ENCODE measurements at places on chromosomes 1 and 21. TPM values are rescaled to one million over a fixed set of nuclear protein-coding genes. Genes with fewer than 3 reads are reported as not detected.

DNA sequence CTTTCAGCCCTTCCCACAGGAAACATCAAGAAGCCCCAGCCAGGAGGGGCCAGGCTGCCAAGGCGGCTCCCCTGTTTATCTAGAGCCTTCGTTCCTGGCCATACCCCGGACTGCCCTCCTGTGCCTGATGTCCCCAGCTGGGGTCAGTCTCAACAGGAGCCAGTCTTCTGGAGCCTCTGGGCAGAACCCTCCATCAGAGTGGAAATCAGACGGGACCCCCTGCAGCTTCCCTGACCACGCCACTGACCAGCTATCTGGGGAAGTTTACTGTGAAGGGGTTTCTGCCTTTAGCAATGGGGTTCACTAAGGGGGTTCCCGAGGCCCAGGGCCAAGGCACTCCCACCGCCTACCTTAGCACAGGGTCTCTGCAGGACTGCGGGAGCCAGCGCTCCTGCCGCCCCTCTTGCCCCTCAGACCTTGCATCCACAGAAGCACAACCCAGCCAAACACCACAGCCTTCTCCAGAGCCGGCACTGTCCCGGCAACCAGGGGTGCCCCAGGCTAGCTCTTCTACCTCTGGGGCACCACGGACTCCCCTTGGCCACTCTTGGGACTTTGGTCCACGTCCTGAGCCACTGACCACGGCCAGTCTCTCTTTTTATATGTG, 3.5 kb upstream of the MTFR1L start:
- DNase-seq = no peak

- DNase-seq = no peak
Measured at GRCh38 chr1:216119600-216119999, 303.6 kb downstream of the USH2A start.

DNA sequence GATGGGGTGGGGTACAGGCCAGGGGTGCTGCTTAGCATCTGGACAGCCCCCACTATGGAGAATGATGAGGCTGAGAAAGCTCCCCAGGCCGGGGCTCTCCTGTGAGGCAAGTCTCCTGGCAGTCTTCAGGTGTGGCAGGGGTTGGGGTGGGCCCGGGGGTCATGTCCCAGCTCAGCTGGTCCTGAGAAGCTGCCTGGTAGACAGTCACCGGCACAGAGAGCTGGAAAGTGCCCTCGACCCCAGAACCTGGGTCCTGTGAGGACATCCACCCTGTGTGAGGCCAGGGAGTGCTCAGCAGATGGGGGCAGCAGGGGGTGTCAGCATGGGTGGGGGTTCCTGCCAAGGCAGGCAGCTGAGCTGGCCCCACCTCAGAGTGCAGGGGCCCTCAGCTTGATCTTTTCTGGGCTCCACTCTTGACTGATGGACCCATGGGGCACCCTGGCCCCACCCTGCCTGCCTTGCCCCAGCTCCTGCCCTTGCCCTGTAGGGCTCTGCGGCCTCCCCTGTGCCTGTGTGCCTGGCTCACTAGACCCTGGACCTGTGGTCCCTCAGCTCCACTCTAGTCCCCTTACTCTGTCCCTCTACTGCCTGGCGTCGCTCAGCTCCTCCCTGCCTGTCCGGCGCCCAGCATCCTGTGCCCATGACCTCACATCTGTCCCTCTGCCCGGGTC, 5.8 kb downstream of the IBA57 start:
- DNase-seq = no peak

GRCh38 chr1:232613752-232614381, 16.1 kb downstream of the SIPA1L2 start:
- no peak for DNase-seq

The TMEM125 gene
- 34.2 TPM for total RNA-seq
